ENCODE measurements at places on chromosomes 2 and 18. TPM values are rescaled to one million over a fixed set of nuclear protein-coding genes. Genes with fewer than 3 reads are reported as not detected.

GRCh38 chr18:9130195-9130594 is 6.4 kb upstream of the ANKRD12 start:
- DNase-seq = no peak

DNA sequence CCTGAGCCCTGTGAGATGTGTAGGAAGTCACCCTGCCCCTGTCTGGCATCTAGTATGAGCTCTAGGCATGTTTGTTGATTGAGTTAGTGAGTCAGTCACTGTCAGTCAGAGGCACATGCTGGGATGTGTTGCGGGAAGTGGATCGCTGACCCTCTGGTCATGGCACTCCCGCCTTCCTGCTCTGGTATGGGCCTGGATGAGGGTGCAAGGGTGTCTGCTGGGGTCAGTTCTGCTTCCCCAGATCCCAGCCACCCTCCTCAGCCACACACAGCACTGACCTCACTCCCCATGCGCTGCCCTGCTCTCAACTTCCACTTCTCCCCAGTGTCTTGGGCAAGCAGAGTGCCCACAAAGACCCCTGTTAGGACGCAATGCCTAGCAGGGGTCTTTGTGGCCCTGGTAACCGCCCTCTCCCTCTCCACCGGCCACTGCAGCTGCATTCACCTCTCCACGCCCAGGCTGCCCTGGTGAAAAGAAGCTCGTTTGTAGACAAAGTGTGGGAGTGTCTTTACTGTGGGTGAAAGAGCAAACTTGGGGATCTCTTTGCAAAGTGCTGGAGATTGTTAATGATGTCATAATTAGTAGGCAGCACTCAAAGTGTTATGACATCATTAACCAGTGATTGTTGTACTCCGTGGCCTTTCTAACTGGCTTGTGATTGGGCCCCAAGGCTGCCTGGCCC is 252.1 kb downstream of the LDLRAD4 start:
- no peak for DNase-seq

The GPR55 gene
- not detected for total RNA-seq

GRCh38 chr18:62138461-62139235 is 48.2 kb downstream of the PIGN start:
- no peak for DNase-seq

DNA sequence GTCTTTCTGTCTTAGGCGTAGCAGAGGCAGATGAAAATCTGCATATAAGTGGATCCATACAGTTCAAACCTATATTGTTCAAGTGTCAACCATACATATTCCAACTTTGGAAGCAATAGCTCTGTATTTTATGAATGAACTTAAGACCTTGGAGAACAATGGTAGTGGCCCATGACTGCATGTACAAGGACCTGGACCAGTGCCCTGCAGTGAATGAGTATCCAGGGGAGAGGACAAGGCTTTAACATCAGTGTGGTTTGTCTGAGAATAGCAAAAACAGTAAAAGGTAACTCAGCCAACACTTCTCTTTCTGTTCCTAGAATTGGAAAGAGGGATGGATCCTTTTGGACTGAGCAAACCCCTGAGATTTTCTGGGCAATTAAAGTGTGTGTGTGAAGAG is 230.8 kb upstream of the LINC00305 start:
- DNase-seq = no peak

GRCh38 chr2:74267068-74267467 is 68.7 kb downstream of the MTHFD2 start:
- no peak for DNase-seq

DNA sequence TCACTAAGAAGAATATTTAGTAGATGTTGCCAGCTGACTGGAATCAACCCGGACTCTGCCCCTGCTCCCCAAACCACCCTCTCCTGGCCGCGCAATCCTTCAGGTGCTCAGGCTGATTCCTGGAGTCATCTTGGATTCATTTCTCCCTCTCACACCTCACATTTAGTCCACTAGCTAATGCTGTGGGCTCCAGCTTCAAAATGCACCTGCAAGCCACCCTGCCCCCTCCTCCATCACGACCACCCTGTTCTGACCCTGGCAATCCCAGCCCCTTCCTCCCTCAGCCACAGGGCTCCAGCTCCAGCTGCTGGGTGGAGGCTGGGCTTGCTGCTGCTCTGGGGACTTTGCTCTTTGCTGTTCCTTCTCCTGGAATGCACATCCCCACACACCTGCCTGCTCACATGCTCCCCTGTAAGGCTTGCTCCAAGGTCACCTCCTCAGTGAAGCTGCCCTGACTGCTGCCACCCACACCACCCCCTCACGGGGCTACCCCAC is 61.3 kb upstream of the SH3RF3 start:
- DNase-seq = no peak

The ANKRD30B gene
- not detected for total RNA-seq

DNA sequence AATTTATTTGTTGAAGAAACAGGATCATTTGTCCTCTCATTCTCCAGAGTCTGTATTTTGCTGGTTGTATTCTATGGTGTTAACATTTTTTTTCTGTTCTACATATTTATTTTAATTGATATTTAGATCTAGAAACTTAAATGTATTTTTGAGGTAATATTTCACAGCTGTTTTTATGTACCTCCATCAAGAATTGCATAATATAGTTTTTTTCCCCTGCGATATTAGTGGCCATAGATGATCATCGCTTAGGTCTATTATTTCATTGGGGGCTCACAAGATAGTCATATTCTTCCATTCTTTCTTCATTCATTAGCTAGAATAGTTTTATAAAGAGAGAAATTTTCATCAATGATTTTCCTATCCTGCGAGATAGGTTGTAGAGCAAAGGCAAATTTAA is 89.3 kb downstream of the PARD3B start:
- no peak for DNase-seq

The ACADL gene
- total RNA-seq = not detected

GRCh38 chr2:187542123-187542522 is 12.1 kb downstream of the TFPI start:
- DNase-seq = no peak

GRCh38 chr2:29317077-29317517 is 201.9 kb downstream of the CLIP4 start:
- DNase-seq = no peak

DNA sequence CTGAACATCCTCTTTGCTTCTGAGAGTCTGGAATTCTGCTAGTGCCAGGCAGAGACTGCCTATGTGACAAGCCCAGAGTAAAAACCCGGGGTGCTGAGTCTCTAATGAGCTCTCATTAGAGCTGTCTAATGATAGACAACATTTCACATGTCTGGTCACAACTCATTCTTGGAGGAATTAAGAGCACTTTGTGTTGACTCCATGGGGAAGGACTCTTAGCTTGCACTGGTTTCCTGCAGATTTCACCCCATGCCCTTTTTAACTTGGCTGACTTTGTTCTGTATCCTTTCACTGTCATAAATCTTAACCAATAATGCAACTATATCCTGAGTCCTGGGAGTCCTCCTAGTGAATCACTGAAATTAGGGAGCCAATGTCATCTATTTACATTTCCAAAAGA is 33.5 kb downstream of the FBXO15 start:
- no peak for DNase-seq

DNA sequence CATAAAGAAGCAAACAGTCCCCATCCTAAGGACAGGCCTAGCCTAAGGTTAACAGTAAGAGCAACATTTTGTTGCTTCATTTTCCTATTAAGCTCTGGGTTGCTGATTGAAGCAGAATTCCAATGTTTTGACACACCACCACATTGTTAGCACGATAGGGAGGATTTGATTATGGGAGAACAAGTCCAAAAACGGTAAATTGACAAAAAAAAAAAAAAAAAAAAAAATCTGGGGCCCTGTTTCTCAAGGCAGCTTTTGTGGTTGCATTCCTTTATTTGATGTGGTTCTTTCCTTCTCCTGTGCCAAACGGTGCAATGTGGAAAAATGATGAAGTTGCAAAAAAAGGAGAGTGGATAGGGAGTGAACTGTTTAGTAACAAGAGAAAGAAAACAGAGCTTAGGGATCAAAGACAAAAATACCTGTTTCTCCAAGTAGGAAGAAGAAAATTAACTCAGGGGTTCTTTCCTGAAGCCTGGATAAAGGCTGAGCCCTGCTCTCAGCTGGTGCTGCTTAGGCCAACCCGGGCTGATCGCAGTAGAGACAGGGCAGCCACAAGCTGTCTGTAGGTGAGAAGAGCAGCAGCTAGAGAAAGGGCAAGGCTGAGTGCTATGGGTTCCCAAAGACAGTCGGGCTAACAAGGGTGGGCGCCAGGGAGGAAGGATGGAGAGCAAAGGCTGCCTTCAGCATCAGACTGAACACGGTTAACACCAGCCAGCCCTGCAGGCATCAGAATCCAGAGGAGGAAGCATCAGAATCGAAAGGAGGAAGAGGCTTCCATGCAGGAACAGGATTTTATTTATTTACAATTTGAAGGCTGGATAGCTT is 167.8 kb upstream of the FOSL2 start:
- no peak for DNase-seq

- DNase-seq = peak; percentile 23
These were observed 44.0 kb downstream of the CIB4 start for GRCh38 chr2:26597197-26597596.

The CYTIP gene
- total RNA-seq = not detected

- no peak for DNase-seq
These were observed 653.0 kb upstream of the SLC39A10 start for GRCh38 chr2:195003881-195004471.

- DNase-seq = no peak
These were observed 76.7 kb upstream of the PKDCC start for GRCh38 chr2:41970988-41971660.

GRCh38 chr18:54033052-54033451 is 191.4 kb downstream of the MBD2 start:
- no peak for DNase-seq

The POTEF gene
- total RNA-seq = 0.09 TPM

DNA sequence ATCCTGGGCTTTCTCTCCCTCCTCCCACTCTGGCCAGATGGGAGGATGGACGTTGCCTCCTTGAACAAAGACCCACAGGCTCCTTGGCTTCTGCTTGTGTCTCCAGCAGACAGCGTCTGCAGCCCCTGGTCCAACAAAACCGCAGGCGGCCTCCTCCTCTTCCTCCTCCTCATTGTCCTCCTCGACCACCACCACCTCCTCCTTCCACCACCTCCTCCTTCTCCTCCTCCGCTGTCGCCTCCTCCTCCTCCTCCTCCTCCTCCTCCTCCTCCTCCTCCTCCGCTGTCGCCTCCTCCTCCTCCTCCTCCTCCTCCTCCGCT is 45.7 kb upstream of the ALPP start:
- DNase-seq = no peak

DNA sequence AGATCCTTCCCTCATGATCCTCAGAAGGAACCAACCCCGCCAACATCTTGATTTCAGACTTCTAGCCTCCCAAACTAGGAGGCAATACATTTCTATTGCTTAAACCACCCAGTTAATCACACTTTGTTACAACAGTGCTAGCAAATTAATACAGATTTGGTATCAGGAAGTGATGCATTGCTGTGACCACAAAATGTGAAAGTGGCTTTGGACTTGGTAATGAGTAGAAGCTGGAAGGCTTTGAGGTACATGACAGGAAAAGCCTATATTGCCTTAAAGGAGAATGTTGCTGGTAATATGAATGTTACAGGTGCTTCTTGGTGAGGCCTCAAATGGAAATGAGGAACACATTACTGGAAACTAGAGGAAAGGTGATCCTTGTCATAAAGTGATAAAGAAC is 260.3 kb downstream of the SATB2 start:
- DNase-seq = no peak
